ENCODE measurements at places on chromosomes 13 and 19. TPM values are rescaled to one million over a fixed set of nuclear protein-coding genes. Genes with fewer than 3 reads are reported as not detected.

B3GNT3 gene
- 41.7 TPM for total RNA-seq

GIPC3 gene
- 0.18 TPM for total RNA-seq

SYT5 gene
- total RNA-seq = 2.5 TPM

GRCh38 chr19:56905631-56906150 is 65.2 kb upstream of the PEG3 start:
- no peak for DNase-seq

DNA sequence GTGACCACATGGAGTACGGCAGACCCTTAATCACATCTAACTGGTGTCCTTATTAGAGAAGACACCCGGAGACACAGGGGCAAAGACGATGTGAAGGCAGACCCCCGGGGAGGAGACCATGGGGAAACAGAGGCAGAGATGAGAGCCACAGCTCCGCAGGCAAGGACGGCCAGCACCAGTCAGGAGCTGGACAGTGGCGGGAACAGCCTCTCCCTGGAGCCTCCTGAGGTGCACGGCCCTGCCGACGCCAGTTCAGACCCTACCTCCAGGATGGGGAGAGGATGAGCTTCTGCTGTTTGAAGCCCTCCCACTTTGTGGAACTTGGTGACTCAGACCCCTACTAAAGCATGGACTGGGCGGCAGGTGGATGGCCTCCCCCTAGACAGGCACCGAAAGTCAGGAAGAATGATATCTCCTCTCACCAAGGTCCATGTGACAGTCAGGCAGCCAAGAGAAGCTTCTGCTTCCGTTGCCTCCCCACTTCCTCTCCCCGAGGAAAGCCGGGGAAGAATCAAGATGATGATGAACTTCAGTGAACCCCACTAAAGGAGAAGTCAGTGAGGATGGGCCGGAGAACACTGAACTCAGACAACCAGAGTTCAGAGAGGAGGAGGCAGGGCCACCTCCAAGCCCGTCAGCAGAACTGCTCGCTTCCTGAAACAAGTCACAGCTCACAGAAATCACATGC is 25.4 kb downstream of the RAB20 start:
- no peak for DNase-seq

- DNase-seq = no peak
These were observed 22.3 kb upstream of the FOXO1 start for GRCh38 chr13:40688781-40689180.
